Stimulated activated CD8-positive, alpha-beta memory T cell treated with anti-CD3 and anti-CD28 coated beads, Interleukin-12 subunit alpha, Interleukin-12 subunit beta, amount 100 ng/mL, for 1 hour (primary cell): ENCODE measurements at places on chromosomes 4 and X.

GRCh38 chrX:867966-868647 is 237.5 kb downstream of the SHOX start:
- DNase-seq = no peak

GRCh38 chr4:6826781-6827508 is 44.4 kb downstream of the KIAA0232 start:
- DNase-seq = no peak

- no peak for DNase-seq
Measured at GRCh38 chrX:2863646-2864045, 34.9 kb downstream of the GYG2 start.

GRCh38 chrX:120463241-120463640 is 5.9 kb downstream of the LAMP2 start:
- no peak for DNase-seq

DNA sequence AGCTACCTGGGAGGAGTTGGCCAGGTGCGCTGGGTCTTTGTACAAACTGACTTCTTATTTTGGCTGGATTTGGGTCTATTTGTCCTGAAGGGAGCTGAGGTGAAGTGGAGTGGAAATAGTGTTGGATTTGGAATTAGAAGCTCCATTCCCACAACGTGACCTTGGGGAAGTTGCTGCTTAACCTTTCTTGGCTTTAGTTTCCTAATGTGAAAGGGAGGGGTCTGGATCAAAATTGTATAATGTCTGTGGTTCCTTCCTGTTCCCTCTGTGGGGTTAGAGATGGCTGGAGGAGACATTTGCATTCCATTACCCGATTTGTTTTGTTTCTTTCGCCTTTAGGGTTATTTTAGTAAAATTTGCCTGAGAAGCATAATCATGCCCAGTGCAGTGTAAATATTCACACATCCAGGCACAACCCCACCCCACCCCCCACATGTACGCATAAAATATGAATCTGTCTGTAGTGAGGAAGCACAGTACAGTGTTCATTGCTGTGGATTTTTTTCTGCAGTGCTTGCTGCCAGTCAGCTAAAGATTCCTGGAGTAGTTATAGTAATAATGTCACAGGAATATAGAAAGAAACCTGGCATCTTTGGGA is 21.5 kb downstream of the JADE1 start:
- DNase-seq = no peak

DNA sequence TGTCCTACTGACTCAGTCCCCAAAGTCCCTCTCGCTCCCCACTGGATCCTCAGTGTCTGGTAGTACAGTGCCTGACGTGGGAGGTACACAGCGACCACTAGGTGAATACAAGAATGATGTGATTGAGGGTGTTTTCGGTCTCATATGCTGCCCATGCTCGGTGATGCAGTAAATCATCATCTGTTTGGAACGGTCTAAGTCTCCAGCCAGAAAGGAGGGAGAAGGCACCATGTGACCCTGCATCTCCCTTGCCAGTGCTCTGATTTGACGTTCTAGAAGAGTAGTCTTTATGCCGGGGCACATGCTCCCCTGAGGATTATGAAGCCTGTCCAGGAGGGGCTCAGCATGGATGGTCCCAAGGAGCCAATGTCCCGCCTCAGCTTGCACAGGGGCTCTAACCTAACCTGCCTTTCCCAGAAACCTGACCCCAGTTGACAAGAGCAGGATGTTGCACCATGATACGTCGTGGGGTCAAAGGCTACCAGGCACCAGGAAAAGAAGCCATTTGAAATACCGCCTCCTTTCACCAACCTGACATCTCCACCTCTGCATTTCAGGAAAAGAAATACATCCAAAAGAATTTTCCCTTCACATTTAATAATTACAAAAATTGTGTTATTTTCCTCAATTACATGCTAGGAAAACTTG is 13.8 kb upstream of the PLXNB3 start:
- DNase-seq = no peak

DNA sequence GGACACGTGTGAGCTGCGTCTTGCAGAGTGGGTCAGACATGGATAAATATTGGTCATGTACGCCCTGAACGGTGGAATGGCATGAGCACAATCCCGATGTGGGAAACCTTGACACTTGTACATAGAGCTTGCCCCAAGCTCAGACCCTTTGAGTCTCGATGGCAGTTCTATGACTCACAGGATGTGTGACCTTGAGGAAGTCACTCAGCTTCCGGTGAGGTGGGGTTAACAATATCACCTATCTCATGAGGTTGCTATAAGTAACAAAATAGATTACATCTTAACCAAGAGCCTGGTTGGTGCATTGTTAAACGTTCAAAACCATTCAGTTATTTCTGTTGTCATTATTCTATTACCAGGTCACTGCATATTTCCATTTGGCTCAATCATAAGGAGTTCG is 109.1 kb upstream of the TBL1X start:
- no peak for DNase-seq

DNA sequence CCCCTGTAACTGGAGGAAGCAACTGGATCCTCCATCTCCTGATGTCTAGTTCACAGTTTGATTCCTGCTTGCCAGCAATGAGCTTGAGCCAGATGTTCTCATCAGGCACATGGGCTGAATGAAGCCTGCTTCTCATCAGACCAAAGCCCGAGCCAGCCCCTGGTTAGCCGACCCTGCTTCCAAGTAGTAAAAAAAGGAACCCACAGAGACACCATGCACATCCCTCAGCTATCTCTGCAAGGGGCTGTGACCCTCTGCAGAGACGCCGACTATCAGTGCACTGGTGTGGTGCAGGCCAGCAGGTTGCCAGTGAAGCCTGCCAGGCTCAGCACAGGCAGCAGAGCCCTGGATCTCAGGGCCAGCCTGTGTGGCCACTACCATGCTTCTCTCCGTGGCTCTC is 2.8 kb downstream of the DCTD start:
- DNase-seq = no peak

DNA sequence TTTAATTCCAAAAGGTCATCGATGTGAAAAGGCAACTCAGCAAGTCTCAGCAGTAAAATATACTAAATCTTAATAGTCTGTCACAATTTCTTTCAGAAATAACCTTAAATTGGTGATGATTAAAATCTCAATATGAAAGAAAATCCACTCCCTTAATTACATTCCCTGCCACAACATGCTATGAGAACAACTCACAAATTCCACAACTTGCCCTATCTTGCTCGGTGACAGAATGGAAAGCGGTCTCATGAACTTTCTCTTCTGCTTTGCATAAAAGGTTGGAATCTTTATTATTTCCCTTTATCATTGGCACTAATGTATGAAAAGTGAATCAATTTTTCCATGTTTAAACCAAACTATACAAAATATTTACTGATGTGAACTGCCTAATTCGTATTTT is 380.8 kb downstream of the TMA16 start:
- no peak for DNase-seq
